ENCODE measurements at places on chromosomes 5 and 9.
A peak's percentile ranks its signal among the peaks of the same experiment; 100 is the strongest.

DNA sequence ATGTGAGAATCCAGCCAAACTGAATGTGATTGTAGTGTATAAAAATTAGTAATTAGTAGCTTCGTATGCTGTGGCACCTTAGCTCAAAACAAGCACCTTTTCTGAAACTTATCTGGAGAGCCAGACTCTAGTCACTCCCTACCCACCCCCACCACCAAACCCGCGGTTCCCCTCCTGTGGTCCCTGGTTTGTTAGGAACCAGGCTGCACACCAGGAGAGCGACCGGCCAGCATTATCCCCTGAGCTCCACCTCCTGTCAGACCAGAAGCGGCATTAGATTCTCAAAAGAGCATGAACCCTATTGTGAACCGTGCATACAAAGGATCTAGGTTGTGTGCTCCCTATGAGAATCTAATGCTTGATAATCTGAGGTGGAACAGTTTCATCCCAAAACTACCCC lies 498.6 kb downstream of the CHSY3 start:
- DNase-seq = peak; percentile 43

DNA sequence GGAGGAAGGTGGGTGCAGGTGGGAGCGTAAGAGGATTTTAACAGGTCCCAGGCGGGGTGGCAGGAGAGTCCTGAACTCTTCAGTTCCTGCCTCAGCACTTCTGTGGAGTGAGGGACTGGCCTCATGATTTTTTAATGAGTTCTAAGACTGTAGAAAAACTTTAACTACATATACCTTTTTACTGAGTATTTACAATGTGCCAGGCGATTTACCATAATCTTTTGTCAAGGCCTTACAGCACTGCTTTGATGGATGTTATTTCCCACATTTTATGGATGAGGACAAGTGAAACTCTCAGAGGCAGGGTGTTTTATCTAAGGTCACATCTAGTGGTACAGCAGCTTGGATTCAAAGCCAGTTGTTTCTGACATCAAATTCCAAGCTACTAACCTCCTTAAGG lies 99.5 kb downstream of the PJA2 start:
- DNase-seq = no peak

GRCh38 chr9:12640016-12640587 lies 53.1 kb upstream of the TYRP1 start:
- no peak for DNase-seq

DNA sequence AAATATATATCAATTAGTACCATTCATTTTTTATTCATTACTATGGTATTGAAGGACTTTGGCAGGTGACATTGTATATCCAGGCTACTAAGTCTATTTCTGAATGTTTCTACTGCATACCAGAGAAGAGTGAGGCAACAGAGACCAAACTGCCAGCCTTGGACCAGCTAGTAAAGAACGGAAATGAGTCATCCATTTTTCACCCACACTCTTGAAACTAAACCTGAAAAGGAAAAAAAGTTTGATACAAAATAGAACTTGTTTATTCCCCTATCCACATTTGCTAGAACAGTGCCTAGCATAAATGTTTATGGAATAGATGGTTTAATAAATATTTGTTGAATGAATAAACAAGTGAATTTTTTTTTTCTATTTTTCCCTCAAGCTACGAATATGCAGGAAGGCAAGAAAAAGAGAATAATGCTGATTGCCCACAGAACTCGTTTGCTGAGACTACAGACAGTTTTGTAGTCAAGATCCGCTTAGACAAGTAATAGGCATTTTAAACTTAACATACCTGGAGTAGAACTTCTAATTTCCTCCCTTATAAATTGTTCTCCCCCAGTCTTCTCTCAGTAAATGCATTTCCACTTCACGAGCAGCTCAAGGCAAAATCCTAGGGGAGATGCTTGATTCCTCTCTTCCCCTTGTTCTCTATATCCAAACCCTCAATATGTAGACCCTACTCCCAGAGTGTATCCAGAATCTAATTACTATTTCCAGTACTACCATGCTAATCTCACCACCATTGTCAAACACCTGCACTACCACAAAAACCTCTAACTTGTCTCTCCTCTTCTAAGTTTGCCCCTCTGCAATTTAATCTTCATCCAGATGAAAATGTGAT lies 146.2 kb upstream of the RASA1 start:
- no peak for DNase-seq

DNA sequence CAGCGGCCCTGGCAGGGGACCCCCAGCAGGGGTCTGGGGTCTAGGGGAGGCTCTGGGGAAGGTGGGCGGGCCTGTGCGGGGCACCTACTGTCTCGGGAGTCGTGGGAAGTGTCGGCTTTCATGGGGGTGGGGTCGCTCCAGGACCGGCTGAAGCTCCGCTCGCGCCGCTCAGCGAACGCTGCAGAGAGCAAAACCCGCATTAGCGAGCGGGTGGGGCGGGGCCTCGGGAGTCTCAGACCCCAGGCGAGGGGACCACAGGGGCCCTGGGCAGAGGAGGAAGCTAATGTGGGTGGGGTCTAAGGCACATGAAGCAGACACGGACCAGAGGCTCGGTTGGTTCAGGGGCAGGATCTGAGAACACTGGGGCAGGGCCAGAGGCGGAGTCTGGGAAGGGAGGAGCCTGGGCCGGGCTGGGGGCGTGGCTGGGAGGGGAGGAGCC lies 5.5 kb downstream of the NSMF start:
- peak; percentile 95 for DNase-seq

- DNase-seq = no peak
Measured at GRCh38 chr9:89444925-89445765, 52.8 kb downstream of the SEMA4D start.

DNA sequence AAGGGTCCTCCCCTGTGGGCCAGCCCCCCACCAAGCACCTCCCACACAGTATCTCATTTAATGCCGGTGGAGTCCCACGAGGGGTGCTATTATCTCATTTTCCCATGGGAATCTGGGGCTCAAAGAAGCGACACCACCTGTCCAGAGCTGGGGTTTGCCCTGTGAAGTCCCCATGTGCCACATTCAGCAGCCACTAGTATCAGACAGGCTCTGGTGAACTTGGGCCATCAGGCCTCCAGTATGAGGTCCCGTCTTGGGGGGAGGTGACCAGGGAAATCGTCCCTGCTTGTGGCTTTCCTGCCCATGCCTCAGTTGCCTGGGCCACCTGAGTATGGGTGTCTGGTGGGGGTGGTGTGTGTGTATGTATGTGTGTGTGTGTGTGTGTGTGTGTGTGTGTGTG lies 222.7 kb downstream of the PBX3 start:
- no peak for DNase-seq

DNA sequence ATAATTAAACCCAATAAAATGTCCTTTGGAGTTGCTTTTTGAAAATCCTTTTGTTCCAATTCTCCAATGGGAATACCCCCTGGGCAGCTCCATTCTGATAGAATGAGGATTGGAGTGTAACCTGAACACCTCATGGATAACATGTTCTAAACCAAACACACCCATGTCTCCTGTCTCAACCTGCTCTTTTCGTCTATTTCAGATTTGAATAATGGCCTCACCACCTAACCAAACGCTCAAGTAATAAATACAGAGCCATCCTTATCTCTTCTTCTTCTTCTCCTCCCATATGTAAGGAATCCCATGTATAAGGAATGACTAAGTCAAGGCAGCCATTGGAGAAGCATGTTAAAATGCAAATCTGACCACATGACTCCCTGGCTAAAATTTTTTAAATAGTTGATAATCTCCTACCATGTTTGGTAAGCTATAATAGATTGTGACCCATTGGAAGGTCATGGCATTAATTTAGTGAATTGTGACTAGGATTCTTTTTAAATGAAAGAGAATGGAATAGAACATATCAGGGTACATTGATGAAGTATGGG lies 26.0 kb downstream of the ELL2 start:
- no peak for DNase-seq

DNA sequence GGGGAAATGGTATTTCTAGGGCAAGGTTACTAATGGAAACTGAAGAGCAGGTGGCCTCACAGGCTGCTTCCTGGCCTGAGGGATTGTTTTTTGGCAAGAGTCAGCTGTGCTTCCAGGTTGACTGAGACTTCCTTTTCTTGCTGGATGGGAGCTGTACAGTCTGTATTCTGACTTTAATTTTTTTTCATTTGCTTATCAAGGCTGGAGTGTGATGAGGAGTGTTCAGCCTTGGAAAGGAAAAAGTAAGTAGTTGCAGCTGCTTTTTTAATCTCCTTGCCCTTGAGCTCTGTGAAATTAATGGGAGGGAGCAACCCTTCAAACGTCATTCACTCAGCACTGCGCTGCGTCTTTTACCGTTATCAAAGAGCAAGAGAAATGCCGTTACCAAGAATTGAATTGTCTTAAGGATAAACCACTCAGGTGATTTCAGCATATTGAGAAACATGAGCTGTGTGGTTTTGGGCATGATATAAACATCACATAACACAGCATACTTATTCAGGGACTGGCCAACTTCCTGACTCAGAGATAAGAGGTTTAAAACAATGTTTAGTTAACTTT lies 47.6 kb downstream of the AQP7 start:
- DNase-seq = no peak

DNA sequence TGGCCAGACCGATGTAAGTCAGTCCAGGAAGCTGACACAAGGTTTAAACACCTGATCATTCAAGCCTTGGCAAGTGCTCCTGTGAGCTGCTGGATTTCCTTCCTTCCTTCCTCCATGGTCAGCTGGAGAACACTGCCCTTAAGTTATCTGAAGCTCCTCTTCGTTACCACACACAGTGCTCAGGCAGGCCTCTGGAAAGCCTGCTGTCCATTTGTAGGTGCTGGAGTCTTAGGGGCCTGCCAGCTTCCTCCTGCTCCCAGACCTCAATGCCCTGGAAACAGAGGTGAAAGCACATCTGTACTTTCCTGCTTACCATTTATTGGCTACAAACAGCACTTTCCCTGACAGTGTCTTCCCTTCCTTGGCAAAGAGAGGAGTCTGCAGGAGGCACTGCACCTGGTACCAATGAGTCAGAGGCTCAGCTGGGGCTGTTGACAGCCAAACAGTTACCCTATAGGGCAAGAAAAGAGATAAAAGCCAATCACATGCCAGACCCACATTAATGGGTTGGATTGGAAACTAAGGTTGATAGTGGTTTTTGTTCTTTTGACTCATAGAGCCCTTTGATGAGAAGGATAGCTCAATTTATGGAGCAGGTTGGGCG lies 72.6 kb upstream of the PUM3 start:
- DNase-seq = no peak

Measured in H9 (cell line).